ENCODE measurements at places on chromosomes 6 and 20. TPM values are rescaled to one million over a fixed set of nuclear protein-coding genes. Genes with fewer than 3 reads are reported as not detected.

The MMP24 gene
- not detected for total RNA-seq

DNA sequence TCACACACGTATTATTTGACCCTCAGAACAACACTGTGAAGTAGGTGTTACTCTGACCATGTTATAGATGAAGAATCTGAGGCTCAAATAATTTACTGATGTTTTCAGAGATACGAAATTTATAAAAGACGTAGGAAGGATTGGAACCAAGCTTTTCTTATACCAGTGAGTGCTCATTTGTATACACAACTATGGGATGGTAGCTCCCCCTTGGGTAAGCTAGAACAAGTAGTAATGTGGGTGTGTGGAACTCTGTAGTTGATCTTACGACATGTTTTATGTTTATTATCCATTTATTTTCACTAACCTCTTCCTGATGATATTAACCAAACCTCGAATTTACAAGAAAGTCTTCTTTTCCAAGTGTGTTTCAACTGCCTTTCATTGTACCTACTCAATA, 248.5 kb downstream of the NKAIN2 start:
- no peak for DNase-seq

DNA sequence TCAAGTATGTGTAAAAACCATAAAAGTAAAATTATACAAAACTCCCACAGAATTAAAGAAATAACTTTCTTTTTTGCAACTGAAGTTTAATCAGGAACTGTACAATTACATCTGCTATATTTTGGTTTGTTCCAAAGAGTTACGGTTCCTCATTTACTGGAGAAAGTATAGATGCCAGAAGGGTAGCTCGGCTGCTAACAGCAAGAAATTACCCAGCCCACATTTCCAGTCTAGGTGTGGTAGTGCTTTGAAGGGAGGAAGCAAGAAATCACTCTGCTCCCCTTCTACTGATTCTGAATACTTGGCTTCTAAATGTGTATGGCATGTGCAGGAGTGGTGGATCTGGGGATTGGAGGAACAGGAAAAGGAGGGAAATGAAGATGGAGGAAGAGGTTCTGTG, 441.3 kb downstream of the CDC5L start:
- no peak for DNase-seq

DNA sequence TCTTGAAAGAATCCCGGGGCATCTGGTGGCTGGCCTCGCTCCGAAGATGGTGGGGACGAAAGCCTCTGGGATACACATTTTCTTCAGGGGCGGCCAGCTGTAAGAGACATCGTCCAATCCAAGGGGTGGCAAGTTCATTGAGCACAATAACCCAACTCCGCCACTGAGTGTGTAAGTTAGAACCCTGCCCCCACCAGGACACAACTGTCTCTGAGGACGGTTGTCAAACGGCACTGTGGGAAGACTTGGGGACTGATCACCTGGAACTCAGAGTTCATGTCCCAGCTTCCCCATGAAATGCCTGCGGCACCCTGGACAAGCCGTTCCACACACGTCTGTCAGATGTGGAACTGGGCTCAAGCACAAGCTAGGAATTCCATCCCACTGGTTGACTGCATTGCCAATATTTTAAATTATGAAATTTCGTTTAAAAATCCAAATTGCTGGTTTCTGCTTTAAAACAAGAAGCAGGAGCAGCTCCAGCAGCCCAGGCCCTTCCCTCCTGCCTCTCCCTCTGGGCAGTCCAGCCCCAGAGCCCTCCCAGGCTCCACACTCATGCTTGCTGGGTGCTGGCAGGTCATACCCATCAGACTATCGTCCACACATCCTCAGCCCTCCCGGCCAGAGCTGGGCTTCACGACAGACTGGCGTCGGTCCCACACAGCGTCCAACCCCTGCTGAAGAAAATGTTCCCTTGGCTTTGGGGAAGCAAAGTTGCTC, 80.9 kb upstream of the AFDN start:
- no peak for DNase-seq
